Retina (tissue), 1 donor: ENCODE measurements at places on chromosomes 6 and 20.

- no peak for DNase-seq
Measured at GRCh38 chr6:116741571-116741970, 23.9 kb downstream of the FAM162B start.

DNA sequence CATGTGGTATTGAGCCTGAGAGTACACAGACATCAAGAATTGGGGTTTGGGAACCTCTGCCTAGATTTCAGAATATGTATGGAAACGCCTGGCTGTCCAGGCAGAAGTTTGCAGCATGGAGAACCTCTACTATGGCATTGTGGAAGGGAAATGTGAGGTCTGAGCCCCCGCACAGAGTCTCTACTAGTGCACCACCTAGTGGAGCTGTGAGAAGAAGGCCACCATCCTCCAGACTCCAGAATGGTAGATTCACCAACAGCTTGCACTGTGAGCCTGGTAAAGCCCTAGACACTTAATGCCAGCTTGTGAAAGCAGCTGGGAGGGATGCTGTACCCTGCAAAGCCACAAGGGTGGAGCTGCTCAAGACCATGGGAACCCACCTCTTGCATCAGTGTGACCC is 658.2 kb downstream of the HACE1 start:
- DNase-seq: no peak

GRCh38 chr6:33813990-33814985 is 10.5 kb upstream of the MLN start:
- DNase-seq: no peak

- no peak for DNase-seq
Measured at GRCh38 chr20:47561180-47561579, 59.5 kb downstream of the NCOA3 start.

DNA sequence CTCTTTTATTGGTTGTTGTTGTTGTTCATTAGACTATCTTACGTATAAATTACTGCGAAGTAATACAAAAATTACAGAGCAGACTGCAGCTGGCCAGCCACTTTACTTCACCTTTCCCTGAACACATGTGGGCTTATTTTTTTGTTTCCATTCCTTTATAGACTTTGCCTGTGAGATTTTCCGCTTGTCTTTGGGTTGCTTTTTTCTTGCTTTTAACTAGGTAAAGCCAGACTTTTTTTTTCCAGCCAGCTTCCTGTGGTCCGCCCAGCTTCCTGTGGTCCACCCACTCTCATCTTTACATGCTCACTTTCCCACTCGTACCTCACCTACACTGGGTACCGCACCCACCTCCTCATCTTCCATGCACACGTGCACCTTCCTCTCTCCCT is 79.0 kb downstream of the IPCEF1 start:
- DNase-seq: no peak

- DNase-seq: peak; percentile 38
Measured at GRCh38 chr6:33661106-33661838, 40.1 kb downstream of the ITPR3 start.

- peak; percentile 28 for DNase-seq
Measured at GRCh38 chr20:49989234-49990065, 6.7 kb downstream of the SNAI1 start.

DNA sequence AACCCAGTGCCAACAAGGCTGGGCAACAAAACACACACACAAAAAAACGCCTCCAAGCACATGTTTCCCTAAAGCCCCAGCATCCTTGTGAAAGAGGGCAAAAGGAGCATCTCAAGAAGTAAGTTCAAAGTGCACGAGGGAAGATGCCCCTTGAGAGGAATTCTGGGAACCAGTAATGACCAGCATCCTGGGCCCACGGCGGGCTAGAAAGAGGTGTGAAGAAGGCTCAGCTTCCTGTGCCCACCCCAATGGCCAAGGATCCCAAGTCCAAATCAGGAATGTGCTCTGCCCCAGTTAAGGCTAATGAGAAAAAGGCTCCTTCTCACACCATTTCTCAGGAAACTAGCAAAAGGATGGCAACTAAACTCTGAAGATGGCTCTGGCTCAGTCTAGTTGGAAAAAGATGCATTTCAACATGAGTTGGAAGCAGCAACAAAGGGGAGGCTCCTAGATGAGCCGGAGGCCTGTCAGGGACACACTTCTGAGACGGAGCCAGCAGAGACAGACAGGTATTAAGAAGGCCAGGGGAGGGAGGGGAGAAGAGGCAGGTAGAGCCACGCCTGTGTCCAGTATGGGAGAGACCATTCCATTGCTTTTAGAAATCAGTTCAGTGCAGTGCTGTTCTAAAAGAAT is 3.2 kb downstream of the RIMS4 start:
- DNase-seq: no peak

DNA sequence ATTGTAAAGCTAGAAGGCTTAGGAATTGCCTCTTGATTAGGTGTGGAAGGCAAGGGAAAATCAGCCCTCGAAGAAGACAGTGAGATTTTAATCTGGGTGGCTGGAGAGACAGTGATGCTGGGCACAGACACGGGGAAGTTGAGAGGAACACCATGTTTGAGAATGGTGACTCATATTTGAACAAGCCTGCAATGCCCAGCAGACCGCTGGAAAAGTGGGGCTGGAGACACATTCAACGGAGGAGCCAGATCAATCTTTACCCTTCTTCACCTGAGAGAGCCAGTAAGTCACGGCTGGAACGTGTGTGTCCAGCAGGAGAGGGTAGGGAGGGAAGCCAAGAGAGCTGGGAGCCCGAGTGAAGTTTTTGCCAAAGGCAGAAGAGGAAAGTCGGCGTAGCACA is 3.7 kb upstream of the ESR1 start:
- no peak for DNase-seq

DNA sequence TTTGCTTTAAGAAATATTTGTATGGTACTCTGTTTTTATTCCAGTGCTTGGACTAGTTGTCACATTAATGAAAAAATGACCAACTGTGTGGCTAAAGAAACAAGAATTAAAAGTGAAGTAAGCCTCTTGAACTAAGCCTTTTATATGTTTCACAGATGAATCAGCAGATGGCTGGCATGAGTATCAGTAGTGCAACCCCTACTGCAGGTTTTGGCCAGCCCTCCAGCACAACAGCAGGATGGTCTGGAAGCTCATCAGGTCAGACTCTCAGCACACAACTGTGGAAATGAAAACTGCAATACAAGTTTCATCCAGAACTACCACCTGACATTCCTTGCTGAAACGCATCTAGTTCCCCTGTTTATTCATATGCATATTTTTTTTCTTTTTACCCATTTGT is 96.8 kb downstream of the B3GAT2 start:
- no peak for DNase-seq

DNA sequence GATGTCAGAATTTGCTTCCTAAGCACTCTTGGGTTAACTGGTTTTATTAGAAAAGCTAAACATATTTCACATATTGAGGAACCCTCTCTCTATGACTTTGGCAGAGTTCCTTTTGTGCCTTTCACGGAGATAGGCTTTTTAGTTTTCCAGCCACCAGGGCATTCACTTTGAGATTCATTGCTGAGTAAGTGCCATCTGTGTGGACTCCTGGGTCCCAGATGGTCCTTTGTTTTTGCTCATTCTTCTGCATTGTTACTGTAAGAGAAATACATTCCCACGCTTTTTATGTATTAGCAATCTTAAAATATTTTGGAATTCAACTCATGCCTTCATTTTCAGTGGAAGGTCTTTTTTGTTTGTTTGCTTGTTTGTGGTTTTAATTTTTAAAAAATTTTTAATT is 76.3 kb upstream of the PHACTR2 start:
- no peak for DNase-seq

DNA sequence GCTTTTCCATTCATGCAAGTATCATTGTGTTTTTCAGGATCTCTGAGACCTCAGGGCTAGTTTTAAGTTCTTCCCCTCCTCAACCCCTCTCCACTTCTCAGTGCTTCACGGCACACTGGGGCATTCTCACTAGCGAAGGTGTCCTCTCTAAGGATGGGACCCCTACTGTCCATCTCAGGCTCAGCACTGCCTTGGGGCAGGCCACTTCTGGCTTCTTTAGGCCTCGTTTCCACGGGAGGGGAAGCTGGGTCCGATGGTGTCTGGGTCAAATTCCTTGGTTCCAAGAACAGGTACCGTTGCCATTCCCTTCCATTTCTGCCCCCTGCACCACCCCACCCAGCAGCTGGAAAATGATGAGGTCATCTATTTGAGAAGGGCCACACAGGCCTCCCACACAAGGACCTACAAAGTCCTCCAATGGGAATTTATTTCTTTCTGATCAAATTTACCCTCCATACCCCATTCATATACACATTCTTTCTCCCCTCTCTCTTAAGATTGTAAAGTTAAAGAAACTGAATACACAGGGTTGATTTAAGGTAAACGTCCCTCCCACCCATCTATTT is 17.2 kb downstream of the GNAS start:
- no peak for DNase-seq

DNA sequence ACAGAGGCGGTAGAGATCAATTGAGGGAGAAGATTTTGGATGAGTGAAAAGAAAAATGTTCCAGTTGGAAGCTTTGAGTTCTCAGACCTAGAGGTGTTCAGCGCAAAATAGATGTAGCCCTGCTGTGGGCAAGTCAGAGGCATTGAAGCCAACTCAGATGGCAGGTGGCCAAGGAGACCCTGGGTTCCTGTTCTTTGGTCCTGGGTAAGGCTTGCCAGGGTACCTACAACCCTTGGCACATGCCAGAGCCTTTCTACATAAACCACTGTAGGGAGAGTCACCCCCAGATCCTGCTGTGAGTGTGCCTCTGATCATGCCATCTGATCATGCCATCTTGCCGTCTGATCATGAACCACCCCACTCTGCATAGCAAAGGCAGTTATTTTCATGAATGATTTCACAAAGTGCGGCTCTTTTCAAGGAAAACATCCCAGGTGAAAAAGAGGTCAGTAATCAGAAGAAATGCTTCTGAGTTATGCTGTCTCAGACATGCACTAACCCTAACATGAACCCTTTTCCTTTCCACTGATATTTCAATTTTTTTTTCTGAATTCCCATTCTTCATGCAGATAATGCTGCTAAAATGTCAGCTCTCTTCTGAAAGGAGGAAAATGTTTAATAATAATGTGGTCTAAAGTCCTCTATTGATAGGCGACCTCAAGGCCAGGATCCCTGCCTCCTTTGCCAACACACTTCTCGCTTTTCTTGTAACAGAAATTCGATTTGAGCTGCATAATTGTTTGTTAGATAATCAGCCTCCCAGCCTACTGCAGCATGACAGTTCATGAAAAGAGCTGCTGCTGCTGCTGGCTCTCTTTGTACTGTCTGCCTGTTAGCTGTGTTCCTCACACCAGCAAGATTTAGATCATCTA is 153.6 kb downstream of the MTHFD1L start:
- peak; percentile 53 for DNase-seq

DNA sequence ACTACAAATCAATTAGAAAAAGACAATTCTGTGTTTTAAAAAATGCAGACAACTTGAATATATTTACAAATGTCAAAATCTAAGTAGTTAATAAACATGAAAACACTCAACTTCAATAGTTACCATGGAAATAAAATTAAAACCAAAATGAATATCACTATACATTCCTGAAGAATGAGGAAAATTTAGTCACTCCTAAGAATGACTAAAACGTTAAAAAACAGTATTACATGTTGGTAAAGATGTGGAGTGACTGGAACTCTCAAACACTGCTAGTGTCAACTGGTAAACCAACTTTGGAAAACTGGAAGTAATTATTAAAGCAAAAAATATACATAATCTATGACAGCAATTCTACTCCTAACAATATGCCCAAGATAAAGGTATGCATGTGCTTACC is 36.3 kb downstream of the AHI1 start:
- no peak for DNase-seq
